ENCODE measurements at places on chromosomes 16 and 17.

- DNase-seq = no peak
Measured at GRCh38 chr16:14446796-14447195, 183.3 kb downstream of the PARN start.

- no peak for DNase-seq
Measured at GRCh38 chr17:46152423-46152822, 40.8 kb downstream of the KANSL1 start.

DNA sequence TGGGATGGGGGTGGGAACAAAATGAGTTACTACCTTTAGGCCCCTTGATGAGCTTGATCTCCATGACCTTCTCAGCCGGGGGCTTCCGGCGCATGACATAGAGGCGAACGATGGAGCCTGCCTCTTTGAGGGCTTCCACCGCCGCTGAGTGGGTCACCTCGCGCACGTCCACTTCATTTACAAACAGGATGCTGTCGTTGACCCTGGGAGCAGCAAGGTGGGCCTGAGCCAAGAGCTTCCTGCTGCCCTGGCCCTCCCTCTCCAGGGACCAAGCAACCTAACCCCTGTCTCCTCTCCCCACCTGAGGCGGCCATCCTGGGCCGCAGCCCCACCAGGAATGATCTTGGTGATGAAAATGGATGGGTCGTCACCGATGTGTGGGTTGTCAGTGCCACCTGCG lies 16.2 kb downstream of the DLG4 start:
- DNase-seq = no peak

- DNase-seq = no peak
Measured at GRCh38 chr16:86756882-86757703, 178.7 kb downstream of the FOXL1 start.

DNA sequence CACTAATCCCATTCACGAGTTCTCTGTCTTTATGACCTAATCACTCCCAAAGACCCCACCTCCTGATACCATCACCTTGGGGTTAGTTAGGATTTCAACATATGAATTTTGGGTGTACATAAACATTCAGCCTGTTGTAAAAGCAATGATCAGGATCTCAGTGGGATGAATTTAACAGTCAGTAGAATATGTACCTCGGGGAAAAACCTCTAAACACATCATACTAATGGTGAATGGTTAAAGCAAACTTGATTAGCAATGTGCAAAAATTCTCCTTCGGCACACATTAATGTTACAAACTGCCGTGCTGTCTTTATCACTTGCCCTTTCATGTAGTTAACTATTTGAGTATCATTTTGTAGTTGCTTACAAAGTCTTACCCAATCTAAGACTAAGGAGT lies 10.2 kb downstream of the RNF112 start:
- DNase-seq = no peak

- DNase-seq = no peak
Measured at GRCh38 chr16:76535-77272, 1.3 kb upstream of the MPG start.

DNA sequence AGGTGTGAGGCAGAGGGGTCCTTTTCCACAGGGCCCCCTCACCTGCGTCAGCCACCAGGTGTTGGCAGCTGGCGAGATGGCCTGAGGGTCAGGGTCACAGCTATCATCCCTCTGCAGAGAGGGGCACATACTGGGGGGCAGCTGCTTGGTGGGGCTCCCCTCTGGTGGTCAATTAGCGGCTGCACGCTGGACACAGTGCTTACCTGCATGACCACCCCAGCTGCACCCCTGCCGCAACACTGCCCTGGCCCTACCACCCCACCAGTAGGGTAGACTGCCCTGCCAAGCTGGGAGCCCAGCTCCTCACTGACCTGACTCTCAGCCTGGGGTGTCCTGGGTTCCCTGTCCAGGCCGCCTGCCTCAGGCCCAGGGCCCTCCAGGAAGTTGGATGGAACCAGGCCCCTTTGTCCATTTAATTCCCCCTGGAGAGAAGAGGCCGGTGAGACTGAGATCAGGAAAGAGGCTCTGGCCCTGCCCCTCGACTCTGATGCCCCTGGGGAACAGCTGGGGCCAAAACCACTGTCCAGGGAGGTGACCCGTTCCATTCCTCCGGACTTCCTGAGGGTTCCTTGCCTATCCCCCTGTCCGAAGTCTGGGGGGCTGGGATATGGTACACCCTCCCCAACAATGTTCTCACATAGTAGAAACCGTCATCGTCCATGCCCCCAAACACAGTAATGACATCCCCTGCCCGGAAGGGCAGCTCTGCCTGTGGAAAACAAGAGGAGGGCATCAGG lies 23.7 kb downstream of the TSPOAP1 start:
- no peak for DNase-seq

DNA sequence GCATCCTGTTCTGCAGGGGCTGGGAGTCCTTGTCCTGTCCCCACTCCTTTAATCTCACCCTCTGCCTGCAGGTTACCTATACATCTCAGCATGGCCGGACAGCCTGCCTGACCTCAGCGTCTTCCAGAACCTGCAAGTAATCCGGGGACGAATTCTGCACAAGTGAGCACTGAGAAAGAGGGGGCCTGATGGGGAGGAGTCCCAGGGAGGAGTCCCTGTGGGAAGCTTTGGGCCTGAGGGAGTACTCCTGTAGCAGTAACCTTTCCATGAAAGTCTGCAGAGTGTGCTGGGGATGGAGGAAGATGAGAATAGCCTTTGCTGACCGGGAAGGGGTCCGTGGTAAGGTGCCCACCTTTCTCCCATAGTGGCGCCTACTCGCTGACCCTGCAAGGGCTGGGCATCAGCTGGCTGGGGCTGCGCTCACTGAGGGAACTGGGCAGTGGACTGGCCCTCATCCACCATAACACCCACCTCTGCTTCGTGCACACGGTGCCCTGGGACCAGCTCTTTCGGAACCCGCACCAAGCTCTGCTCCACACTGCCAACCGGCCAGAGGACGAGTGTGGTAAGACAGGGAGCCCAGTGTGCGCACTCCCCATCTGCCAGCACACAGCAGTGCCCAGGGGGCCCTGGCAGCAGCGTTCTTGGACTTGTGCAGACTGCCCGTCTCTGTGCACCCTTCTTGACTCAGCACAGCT lies 14.8 kb downstream of the MIEN1 start:
- no peak for DNase-seq

GRCh38 chr17:32123782-32124181 lies 18.5 kb upstream of the RHOT1 start:
- DNase-seq = no peak

- DNase-seq = no peak
Measured at GRCh38 chr16:55480228-55480655, 1.2 kb downstream of the MMP2 start.

DNA sequence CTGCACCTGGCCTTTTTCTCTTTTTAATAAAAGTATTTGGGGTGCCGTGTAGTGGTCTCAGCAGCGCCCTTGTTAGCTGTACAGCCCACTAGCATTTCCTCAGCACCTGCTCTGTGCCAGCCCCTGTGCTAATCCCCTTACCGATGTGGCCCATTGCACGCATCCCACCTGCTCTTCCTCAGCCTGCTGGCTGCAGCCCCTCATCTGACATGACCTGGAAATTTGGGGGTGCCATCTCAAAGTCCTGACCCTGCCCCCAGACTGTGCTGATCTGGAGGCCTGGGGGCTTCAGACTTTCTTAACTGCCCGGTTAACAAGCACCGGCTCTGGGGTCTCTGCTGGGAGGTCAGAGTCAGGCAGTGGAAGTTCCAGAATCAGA lies 10.4 kb downstream of the GPRC5C start:
- no peak for DNase-seq

DNA sequence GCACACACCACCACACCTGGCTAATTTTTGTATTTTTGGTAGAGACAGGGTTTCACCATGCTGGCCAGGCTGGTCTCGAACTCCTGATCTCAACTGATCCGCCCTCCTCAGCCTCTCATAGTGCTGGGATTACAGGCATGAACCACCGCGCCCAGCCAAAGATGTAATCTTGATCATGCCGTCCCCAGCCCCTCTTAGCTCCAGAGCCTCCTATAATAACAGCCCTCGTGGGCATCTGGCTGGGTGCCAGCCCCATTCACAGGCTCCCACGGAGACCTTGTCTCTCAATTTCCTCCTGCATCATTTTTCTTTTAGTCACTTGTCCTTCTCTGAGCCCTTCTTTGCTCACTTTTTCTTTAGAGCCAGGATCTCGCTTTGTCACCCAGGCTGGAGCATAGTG lies 94.2 kb downstream of the KATNIP start:
- no peak for DNase-seq

DNA sequence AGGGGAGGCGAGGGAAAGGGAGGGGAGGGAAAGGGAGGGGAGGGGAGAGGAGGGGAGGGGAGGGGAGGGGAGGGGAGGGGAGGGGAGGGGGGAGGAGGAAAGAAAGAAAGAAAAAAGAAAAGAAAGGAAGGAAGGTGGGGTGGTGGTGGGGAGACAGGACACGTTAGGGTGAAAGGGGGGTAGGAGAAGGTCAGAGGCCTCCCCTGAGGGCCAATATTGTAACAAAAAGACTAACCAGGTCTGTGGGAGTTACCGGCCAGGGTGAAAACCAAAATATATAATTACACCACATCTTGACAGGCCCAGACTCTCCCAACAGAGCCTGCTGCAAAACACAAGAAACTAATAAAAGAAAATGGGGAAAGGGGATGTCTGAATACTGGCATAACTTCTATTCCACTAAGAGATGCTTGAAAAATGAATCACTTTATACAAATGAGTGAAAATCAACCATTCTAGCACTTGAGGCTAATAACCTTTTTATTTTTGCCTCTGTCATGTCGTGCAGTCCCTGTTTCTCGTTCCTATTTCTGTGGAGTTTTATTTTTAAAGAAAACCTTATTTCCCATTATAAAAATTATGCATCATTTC lies 10.0 kb downstream of the WDR45B start:
- DNase-seq = no peak

DNA sequence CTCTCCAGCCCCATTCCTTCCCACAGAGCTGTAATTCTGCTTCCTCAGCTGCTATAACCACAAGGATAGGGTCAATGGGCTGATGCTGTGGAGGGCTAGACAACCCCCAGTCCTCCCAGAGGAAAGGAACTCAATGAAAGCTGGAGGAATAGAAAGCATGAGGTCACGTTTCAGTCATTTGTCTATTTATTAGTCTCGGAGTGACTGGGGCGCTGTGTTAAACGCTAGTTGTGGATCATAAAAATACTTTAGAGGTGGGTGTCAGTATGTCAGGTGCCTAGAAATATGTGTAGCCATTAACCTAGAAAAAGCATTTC lies 787 bp upstream of the CCL3L1 start:
- peak; percentile 40 for DNase-seq

- DNase-seq = no peak
Measured at GRCh38 chr17:49916854-49917515, 52.0 kb upstream of the DLX4 start.

GRCh38 chr16:3235856-3236669 lies 1.1 kb upstream of the ZNF200 start:
- no peak for DNase-seq

GRCh38 chr17:81508639-81509206 lies 3.9 kb downstream of the ACTG1 start:
- no peak for DNase-seq

DNA sequence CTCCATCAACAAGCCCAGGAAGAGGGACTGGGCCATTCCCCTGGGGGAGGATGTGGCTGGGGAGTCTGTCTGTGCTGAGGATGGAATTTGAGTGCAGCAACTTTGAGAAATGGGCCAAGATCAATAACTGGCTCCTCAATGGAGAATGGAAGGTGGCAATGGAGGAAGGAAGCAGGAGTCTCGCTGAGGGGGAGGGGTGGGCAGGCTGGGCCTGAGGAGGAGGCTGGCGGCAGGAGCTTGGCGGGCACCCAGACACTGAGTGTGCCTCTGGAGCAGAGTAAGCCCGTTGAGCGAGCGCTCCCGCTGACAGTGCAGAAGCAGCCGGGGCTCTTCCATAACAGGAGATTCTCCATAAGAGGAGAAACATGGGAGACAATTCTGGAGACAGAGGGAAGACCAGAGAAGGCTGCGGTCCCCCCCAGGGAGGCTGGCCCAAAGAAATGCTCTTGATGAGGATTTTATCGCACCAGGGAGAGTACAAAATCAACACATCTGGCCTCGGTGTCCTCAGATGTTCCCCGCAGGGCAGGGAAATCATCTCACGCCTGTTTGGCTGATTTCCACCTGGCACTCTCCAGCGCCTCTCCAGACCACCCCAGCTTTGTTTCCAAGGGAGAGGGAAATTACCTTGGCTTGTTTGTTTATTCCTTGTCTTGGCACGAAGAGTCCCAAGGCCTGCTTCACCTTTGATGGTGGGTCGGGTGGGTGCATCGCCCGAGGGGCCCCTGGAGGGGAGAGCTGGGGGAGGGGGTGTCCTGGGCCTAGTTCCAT lies 2.8 kb upstream of the MMP15 start:
- DNase-seq = no peak

GRCh38 chr16:80158766-80159165 lies 382.0 kb upstream of the DYNLRB2 start:
- no peak for DNase-seq

- no peak for DNase-seq
Measured at GRCh38 chr16:15996432-15997109, 47.2 kb downstream of the ABCC1 start.

DNA sequence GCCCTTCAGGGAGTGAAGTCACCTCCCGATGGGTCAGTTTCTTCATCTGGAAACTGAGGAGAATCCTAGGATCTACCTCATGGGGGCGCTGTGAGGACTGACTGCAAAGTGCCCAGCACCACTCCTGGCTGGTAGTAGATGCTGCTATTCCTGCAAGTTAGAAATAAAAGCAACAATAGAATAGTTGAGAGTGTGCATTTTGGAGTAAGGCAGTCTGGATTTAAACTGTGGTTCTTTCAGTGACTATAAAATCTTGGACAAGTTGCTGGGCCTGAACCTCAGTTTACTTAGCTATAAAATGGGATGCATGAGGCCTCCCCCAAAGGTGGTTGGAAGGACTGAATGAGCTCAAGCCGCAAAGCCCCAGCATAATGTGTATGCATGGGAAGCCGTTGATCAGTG lies 70.6 kb downstream of the CYB5B start:
- DNase-seq = no peak

DNA sequence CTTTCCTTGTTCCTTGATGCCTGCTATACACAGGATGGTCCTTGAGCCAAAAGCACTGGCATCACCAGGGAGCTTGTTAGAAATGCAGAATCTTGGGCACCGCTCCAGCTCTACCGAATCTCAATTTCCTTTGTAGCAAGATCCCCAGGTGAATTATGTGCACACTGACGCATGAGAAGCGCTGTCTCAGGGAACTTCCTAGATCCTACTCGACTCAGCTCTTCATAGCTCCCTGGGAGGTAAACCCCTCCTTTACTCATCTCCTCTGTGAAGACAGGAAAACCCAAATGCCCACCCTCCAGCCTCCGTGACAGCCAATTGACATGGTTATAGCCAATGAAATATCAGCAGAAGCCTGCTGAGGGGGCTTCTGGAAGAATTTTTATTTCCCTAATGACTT lies 4.1 kb downstream of the USP31 start:
- no peak for DNase-seq

- no peak for DNase-seq
Measured at GRCh38 chr16:24825696-24826095, 20.1 kb upstream of the SLC5A11 start.
